Purkinje cell (primary cell): ENCODE measurements at places on chromosomes 11 and 22. TPM values are rescaled to one million over a fixed set of nuclear protein-coding genes. Genes with fewer than 3 reads are reported as not detected.

Gene SYNGR1
- polyA plus RNA-seq: 16.2 and 23.8 TPM in 2 replicates

Gene DRAP1
- polyA plus RNA-seq: 32.5 and 40.9 TPM in 2 replicates

Gene CD6
- polyA plus RNA-seq: not detected in 2 replicates

Gene FOLR1
- polyA plus RNA-seq: not detected in 2 replicates

Gene HNRNPUL2
- polyA plus RNA-seq: 6.1 and 11.6 TPM in 2 replicates

Gene MMP13
- not detected in 2 replicates for polyA plus RNA-seq

Gene CCDC85B
- polyA plus RNA-seq: 2.2 and 2.7 TPM in 2 replicates

Gene AMOTL1
- polyA plus RNA-seq: 0.14 and 0.79 TPM in 2 replicates

Gene POU2AF2
- not detected in 2 replicates for polyA plus RNA-seq

Gene ARFGAP2
- 26.6 and 29.3 TPM in 2 replicates for polyA plus RNA-seq

Gene ZNF214
- polyA plus RNA-seq: 4.1 and 5.0 TPM in 2 replicates

Gene PRG2
- polyA plus RNA-seq: not detected in 2 replicates

Gene LIPT2
- polyA plus RNA-seq: 5.5 TPM in 1 of 2 replicates, not detected in the other

Gene RAC2
- not detected in 2 replicates for polyA plus RNA-seq

Gene ACAD8
- polyA plus RNA-seq: 31.1 and 39.1 TPM in 2 replicates

Gene DBX1
- not detected in 2 replicates for polyA plus RNA-seq

Gene OR8A1
- polyA plus RNA-seq: not detected in 2 replicates

Gene CAPRIN1
- 62.0 and 64.9 TPM in 2 replicates for polyA plus RNA-seq

Gene CHST1
- 3.8 and 9.0 TPM in 2 replicates for polyA plus RNA-seq

Gene MS4A3
- polyA plus RNA-seq: not detected in 2 replicates

Gene EWSR1
- 79.8 and 106 TPM in 2 replicates for polyA plus RNA-seq

Gene LMO2
- polyA plus RNA-seq: 11.4 and 15.8 TPM in 2 replicates

Gene PAX6
- 23.1 and 29.7 TPM in 2 replicates for polyA plus RNA-seq

Gene SLC22A12
- not detected in 2 replicates for polyA plus RNA-seq

Gene OR5A1
- polyA plus RNA-seq: not detected in 2 replicates

Gene ME3
- 41.7 and 44.2 TPM in 2 replicates for polyA plus RNA-seq

Gene RTN4RL2
- polyA plus RNA-seq: 0.16 TPM in 1 of 2 replicates, not detected in the other

Gene TSGA10IP
- 0.73 TPM in 1 of 2 replicates, not detected in the other for polyA plus RNA-seq

Gene ARL2
- 42.7 and 68.3 TPM in 2 replicates for polyA plus RNA-seq

Gene NLRP10
- not detected in 2 replicates for polyA plus RNA-seq

Gene KCNQ1
- polyA plus RNA-seq: not detected in 2 replicates

Gene MN1
- polyA plus RNA-seq: 0.38 and 0.66 TPM in 2 replicates

Gene GTSE1
- not detected in 2 replicates for polyA plus RNA-seq

Gene C11orf86
- not detected in 2 replicates for polyA plus RNA-seq

Gene CCDC157
- 0.73 and 1.6 TPM in 2 replicates for polyA plus RNA-seq

Gene FOSL1
- polyA plus RNA-seq: not detected in 2 replicates

Gene BDNF
- polyA plus RNA-seq: 0.91 and 3.8 TPM in 2 replicates

Gene TMEM191C
- polyA plus RNA-seq: 1.7 and 4.4 TPM in 2 replicates

Gene OR8D4
- not detected in 2 replicates for polyA plus RNA-seq

Gene CALCA
- polyA plus RNA-seq: not detected in 2 replicates

Gene MAP6
- polyA plus RNA-seq: 115 and 139 TPM in 2 replicates

Gene TNNI2
- polyA plus RNA-seq: not detected in 2 replicates

Gene OR56B1
- not detected in 2 replicates for polyA plus RNA-seq

Gene TRPM5
- not detected in 2 replicates for polyA plus RNA-seq

Gene SLC17A6
- not detected in 2 replicates for polyA plus RNA-seq

Gene MS4A6A
- not detected in 2 replicates for polyA plus RNA-seq

Gene KRTAP5-1
- not detected in 2 replicates for polyA plus RNA-seq

Gene GLYATL2
- polyA plus RNA-seq: 0.24 TPM in 1 of 2 replicates, not detected in the other

Gene KIAA0930
- polyA plus RNA-seq: 3.0 and 13.0 TPM in 2 replicates

Gene KREMEN1
- polyA plus RNA-seq: 0.73 and 1.2 TPM in 2 replicates

Gene CARD10
- not detected in 2 replicates for polyA plus RNA-seq

Gene H19
- polyA plus RNA-seq: not detected in 2 replicates

Gene DAGLA
- 3.7 and 5.1 TPM in 2 replicates for polyA plus RNA-seq

Gene INTS4
- polyA plus RNA-seq: 9.9 and 14.8 TPM in 2 replicates

Gene PRDM10
- 7.3 and 7.6 TPM in 2 replicates for polyA plus RNA-seq

Gene SNAP29
- 11.8 and 27.4 TPM in 2 replicates for polyA plus RNA-seq

Gene VSIG10L2
- not detected in 2 replicates for polyA plus RNA-seq
